CD8-positive, alpha-beta T cell (primary cell): ENCODE measurements at places on chromosomes 16 and 17.

DNA sequence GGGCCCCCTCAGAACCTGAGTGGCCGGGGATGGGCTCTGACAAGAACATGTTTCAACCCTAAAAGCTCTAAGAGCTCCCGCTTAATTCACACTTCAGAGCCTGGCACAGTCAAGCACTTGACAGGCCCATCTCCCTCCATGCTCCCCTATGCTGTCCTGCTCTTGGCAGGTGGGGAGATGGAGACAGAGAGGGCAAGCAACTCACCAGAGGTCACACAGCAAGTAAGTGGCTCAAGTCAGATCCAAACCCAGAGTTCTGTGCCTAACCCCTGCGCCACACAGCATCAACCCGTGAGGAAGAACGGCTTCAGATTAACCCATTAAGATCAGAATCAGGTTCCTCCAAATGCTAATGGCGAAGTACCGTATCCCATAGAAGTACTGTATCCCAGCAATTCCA, 36.4 kb downstream of the NECAB2 start:
- no peak for DNase-seq

- no peak for DNase-seq
Measured at GRCh38 chr16:17329391-17329790, 141.4 kb downstream of the XYLT1 start.

GRCh38 chr17:1970843-1971384, 54.2 kb downstream of the RTN4RL1 start:
- DNase-seq: no peak

DNA sequence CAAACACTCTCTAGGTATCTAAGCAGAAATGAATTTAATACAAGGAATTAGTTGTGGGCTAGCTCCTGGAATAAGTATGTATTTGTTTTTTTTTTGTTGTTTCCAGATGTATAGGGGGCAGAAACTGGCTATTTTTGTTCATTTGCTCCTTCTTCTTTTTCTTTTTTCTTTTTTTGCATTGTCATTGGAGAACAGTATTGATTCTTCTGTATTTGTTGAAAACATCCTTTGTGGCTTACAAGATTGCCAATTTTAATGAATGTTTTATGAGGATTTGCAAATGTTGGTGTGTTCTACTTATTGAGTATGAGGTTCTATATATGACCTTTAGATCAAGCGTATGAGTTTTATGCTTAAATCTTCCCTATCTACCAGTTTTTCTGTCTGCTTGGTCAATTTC, 5.6 kb upstream of the PCTP start:
- DNase-seq: no peak

DNA sequence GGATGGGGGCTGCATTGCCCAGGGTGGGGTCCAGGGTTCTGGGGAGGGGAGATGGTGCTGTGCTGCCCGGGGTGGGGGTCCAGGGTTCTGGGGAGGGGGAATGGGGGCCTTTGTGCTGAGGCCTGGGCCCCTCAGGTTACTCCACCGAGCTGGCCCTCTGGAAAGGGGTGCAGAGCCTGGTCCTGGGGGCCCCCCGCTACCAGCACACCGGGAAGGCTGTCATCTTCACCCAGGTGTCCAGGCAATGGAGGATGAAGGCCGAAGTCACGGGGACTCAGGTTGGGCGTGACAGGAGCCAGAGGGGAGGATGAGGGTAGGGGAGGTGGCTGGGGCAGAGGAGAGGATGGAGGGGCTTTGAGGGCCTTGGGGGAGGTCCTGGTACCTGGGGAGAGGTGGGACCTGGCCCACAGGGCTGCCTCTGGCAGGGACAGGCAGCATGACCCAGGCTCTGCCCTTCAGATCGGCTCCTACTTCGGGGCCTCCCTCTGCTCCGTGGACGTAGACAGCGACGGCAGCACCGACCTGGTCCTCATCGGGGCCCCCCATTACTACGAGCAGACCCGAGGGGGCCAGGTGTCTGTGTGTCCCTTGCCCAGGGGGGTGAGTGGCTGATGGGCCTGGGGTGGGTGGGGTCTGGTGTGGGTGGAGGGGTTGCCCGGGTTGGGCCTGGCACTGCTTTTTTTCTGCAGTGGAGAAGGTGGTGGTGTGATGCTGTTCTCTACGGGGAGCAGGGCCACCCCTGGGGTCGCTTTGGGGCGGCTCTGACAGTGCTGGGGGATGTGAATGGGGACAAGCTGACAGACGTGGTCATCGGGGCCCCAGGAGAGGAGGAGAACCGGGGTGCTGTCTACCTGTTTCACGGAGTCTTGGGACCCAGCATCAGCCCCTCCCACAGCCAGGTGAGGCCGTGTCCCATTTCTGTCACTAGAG, 7.8 kb downstream of the ITGAX start:
- no peak for DNase-seq

DNA sequence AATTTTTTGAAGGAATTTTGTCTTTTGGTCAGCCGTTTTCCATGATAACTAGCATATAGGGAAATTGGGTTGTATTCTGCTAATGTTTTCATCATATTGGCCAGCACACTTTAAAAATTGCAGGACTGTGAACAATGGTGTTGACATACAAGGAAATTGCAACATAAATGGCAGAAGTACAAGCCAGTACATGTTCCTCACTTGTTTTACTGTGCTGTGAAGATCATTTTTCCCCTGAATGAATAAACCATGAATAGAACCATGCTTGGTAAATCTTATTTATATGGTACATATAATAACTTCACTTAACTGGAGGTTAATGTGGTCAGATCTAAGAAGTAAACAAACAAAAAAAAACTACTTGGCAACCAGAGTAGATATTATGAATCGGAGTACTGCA, 22.8 kb downstream of the OMG start:
- no peak for DNase-seq

DNA sequence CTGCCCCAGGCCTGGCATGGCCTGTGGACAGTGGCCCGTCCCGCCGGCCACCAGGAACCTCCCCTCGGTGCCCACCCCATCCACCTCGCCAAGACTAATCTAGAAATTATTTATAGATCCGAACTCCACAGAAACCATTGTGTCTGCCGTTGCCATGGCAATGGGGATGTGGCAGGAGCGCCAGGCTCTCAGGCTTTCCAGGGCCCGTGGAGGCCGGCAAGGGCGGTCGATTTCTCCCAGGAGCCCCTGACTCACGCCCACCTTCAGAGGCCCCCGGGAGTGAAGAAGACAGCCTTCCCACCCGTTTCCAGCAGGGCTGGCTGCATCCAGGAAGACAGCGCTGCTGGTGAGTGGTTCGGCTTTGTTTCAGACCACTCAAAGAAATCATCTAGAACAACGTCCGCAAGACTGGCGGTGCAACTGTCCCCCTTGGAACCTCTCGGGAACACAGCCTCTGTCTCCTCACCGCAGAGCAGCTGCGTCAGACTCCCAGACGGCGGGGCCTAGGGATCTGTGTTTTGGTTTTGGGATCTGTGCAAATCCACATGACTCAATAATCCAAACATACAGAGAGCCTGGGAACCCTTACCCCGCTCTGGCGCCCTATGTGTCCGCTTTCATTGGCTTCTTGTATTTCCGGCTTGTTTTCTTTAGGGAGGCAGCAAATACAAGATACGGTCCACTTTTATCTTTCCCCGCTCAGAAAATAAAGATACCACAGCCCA, 48.5 kb upstream of the ZCCHC14 start:
- no peak for DNase-seq

GRCh38 chr17:6536053-6536452, 20.3 kb downstream of the PITPNM3 start:
- DNase-seq: no peak
